ENCODE measurements at places on chromosomes 7 and 10. TPM values are rescaled to one million over a fixed set of nuclear protein-coding genes. Genes with fewer than 3 reads are reported as not detected.

The ETV1 gene
- total RNA-seq: 9.2 TPM

The ADCYAP1R1 gene
- 0.14 TPM for total RNA-seq

The CHST3 gene
- 197 TPM for total RNA-seq

The CTTNBP2 gene
- 5.7 TPM for total RNA-seq

The CDC14C gene
- total RNA-seq: 0.91 TPM

The DOCK4 gene
- total RNA-seq: 21.8 TPM

The SDK1 gene
- total RNA-seq: 4.8 TPM

The RPP30 gene
- 43.6 TPM for total RNA-seq

The GBX1 gene
- total RNA-seq: not detected

The GPR37 gene
- total RNA-seq: 69.4 TPM

The CYP26C1 gene
- total RNA-seq: 0.09 TPM

The IFIT2 gene
- total RNA-seq: 4.1 TPM

The EN2 gene
- not detected for total RNA-seq

The SLF2 gene
- 77.8 TPM for total RNA-seq

The LRRN3 gene
- total RNA-seq: 41.5 TPM

The HKDC1 gene
- 0.23 TPM for total RNA-seq

The PLAU gene
- 11.0 TPM for total RNA-seq

The NME8 gene
- not detected for total RNA-seq

The CLCN1 gene
- not detected for total RNA-seq

Data from prostate gland (tissue), 2 donors.